CD8-positive, alpha-beta T cell (primary cell): ENCODE measurements at places on chromosomes 11 and 22.
A peak's percentile ranks its signal among the peaks of the same experiment; 100 is the strongest.

DNA sequence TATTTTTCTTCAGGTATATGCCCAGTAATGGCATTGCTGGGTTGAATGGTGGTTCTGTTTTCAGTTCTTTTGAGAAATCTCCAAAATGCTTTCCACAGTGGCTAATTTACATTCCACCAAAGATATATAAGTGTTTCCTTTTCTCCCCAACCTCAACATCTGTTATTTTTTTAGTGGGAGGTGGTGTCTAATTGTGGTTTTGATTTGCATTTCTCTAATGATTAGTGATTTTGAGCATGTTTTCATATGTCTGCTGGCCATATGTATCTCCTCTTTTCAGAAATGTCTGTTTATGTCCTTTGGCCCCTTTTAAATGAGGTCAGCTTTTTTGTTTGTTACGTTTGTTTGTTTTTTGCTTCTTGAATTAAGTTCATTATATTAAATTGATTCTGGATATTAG, 760.2 kb downstream of the KCNA4 start:
- no peak for DNase-seq

DNA sequence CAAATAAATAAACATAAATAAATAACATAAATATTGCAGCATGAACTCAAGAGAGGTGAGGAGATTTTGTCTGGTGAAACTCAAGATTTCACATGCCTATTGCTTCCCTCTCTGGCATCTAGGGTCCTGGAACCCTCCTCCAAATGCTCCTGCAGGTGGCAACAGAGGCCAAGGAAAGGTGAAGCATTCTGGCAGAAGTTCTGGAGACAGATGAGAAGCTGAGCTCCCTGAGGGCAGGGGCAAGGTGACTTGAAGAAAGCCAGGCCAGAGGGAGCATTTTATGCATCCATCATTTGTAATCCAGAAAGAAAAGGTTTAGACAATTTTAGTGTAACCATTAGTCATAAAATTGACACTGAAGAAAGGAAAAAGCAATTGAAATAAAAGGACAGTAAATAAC, 64.9 kb downstream of the ENDOD1 start:
- peak; percentile 61 for DNase-seq

DNA sequence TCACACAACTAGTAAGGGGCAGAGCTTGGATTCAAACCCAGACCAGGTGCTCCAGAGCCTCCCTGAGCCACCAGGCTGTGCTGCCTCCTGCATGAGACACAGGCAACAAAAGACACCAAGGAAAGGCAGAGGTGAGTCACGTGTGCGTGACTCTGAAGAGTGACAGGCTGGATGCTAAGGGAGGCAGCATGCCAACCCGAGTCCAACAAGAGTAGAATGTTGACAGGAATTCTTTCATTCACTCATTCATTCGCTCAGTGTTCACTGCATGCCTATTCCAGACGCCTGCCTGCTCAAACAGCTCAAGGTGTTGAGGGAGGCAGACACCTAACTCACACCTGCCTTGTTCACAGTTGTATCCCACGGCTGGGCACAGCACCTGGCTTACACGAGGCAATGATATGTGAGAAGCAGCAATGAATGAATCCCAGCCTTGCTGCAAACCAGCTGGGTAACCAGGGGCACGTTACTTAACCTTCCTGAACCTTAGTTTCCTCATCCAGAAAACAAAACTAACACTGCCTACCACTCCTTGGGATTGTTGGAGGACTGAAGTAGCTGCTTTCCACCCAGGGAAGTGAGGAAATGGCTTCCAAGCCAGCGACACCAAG, 73.8 kb upstream of the ARFGAP3 start:
- no peak for DNase-seq

- no peak for DNase-seq
Measured at GRCh38 chr11:60498853-60499252, 6.3 kb downstream of the MS4A12 start.

GRCh38 chr11:130055617-130056016, 14.1 kb upstream of the APLP2 start:
- DNase-seq, result no peak

- no peak for DNase-seq
Measured at GRCh38 chr22:38257181-38257580, 15.6 kb downstream of the TMEM184B start.
